ENCODE measurements at places on chromosomes 3 and 15.
A peak's percentile ranks its signal among the peaks of the same experiment; 100 is the strongest.

DNA sequence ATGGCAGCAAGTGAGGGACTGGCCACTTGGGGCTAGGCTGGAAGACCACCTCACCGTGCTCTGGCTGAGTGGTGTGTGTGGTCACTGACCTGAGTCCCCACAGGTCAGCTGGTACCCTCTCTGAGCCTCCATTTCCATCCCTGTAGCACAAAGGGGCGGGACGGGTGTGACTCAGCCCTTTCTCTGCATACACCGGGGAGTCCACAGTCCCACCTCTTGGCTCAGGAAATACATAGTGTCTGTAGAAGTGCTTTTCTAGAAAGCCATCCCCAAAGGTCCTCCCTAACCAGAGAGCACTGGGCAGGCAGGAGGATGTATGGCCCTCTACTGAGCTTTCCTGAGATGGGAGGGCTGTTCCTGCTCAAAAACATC lies 27.2 kb downstream of the WNT7A start:
- no peak for DNase-seq

DNA sequence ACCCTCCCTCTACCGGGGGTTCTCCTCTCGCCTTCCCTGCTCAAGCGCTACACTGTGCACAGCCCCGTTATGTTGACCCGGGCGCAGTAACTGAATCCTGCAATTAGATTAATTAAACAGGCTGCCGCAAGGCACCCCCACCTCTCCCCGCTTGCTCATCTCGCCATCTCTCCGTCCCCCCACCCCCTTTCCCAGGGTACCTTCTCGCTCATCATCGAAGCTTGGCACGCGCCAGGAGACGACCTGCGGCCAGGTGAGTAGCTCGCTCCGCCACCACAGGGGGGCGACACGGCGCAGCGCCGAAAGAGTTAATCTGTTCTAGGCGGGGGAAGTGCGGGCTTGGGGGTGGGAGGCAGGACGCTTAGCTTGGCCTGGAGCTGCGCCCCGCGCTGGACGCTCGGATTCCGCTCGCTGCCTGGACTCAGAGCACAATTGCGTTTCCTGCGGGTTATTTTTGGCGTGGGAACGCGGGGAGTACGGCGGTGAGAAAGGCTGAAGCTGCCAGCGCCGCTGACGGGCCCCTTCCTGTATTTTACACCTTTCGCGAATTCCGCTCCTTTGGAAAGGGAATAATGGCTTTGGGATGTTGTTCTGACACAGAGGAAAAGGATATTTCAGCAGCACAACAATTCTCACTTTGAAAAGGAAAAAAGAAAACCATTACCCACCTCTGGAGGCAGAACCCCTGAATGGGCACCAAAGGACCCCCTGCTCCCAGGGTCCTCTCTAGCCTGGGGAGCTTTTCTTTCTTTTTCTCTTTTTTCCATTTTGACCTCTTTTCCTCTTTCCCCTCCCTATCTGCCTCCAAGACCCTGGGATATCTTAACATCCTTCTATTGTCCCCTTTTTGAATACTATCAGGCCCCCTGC lies 1.5 kb downstream of the DLL4 start:
- peak; percentile 79 for DNase-seq

DNA sequence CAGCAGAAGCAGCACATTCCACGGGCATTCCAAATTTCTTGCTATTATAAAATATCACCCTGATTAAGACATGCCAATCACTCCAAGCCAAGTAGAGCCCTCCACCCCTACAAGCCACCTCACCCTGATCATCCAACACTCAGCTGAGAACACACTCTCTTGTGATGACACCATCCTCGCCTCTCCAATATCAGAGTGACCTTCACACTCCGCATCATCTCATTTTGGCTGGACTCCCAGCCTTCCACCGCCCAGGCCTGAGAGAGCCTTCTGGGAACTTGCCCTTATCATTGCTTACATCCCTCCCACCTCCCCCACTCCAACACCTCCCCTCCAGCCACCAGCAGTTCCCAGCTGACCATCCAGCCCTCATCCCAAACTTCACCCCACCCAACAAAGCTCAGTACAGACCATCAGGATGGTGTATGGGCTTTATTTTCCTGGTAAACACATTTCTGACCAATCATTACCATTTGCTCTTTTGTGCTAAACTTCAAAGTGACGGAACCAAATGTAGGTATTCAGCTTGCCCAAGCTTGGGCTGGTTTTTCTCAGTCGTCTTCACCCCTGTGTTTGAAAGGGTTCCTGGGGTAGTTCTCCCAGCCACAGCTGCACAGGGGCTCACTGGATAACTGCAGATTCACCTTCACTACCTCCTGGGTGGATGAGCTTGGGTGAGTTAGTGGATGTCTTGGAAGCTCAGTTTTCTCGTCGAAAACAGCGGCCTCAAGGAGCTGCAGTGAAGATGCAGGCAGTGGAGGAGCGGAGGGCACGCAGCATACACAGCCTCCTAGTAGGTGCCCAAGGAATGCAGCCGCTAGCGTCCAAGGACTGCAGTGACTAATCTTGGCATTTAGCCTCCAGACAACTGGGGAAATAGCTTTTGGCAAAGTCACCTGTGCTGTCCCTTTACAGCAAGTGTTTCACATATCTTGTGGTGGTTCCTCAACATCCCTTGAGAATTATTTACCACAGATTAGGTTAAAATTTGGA lies 115.1 kb downstream of the LIPC start:
- no peak for DNase-seq

DNA sequence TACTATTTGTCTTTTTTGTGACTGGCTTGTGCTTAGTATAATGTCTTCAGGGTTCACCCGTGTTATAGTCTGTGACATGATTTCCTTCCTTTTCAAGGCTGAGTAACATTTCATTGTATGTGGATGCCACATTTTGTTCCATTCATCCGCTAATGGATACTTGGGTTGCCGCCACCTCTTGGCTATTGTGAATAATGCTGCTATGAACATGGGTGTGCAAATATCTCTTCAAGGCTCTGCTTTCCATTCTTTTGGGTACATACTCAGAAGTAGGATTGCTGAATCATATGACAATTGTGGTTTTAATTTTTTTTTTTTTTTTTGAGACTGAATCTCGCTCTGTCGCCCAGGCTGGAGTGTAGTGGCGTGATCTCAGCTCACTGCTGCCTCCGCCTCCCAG lies 15.4 kb downstream of the CRTC3 start:
- DNase-seq = no peak

DNA sequence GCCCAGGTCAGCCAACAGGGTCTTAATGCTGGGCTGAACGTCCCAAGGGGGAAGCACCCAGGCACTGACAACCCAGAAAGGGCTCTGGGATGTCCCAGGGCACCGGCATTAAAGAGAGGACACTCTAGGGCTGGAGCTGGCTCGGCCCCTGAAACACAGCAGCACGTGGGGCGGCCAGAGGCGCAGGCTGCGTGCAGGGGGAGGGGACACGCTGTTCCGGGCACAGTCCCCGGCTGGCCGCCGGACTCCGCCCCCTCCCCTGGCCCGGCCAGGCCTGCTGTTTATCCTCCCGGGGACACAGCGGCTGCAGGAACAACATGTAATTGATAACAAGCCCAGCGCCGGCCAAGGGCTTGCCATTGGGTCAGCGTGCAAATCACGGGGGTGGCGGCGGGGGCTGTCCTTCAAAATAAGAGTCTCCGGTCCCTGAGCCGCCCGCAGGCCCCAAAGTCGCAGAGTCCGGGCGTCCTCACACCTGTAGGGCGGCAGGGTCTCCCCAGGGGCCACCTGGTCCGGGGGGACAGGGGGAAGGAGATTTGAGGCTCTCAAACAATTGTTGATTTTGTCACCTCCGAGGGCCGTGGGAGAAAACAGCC lies 1.3 kb downstream of the KLF15 start:
- DNase-seq = peak; percentile 64

DNA sequence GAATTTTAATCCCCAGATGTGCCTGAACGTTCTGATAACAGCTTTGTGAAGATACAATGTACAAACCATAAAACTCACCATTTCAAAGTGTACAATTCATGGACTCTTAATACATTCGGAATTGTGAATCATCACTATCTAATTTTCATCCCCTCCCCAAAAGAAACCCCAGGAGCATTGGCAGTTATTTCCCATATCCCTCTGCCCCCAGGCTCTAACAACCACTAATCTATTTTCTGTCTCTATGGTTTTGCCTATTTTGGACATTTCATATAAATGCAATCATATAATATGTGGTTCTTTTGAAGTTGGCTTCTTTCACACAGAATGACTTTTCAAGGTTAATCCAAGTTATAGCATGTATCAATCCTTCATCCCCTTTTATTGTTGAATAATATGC lies 25.3 kb downstream of the PRICKLE2 start:
- no peak for DNase-seq

DNA sequence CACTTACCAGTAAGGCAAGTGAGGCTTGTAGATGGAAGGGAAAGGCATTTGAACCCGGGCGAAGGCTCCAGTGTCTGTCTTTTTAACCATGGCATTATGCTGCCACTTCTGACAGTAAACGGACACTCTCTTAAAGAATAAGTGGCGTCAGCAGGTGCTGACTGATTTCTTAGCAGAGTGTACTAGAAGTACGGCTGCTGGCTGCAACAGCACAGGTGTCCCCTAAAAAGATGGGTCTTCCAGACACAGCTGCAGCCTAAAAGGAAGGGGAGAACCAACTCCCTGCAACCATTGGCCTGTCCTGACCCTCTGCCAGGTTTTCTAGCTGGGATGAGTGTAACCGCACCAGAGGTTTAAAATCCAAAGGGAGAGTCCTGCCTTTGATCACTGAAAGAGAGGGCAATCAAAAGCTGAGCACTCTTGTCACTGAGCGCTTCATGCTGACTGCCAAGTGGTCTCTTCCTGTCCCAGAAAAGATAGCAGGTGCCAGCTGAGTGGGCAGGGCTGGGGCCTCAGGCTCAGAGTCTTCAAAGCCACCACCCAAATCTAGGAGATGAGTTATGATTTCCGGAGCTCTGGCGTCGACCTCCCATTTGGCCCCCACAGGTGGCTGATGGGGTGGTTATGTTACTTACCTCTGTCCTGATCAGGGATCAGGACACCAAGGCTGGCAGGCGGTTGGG lies 255.8 kb downstream of the SLCO3A1 start:
- no peak for DNase-seq

GRCh38 chr15:41480396-41481140 lies 13.1 kb upstream of the ITPKA start:
- no peak for DNase-seq

DNA sequence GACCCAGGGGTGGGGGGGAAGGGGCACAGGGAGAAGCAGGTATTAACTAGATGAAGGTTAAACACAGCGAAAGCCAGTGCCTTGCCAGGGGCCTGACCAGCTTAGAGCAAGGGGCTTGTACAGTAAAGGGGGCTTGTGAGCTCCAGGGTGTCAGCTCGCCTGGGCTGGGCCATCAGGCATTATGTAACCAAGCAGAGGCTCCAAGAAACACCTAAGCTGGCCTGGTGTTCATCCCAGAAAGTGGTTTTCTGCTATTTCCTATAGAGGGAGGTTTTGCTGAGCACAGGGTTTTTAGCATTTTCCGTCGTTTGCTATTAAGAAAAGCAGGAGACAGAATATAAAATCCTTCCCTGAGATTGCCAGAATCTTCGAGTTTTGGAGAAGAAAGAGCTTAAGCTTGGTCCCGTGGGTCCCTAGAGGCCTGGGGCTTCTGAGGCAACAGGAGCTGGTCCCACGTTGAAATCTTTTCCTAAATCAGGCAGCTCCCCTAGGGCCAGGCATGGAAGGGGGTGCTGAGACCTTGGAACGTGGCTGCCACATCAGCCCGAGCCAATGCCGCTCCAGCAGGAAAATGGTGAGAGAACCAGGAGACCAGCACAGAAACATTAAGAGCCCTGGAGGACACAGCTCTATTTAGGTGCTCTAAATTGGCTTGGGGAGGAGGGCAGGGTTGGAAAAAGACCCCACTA lies 71.4 kb downstream of the ISG20 start:
- no peak for DNase-seq

GRCh38 chr15:57111002-57111401 lies 192.6 kb downstream of the TCF12 start:
- DNase-seq = no peak

DNA sequence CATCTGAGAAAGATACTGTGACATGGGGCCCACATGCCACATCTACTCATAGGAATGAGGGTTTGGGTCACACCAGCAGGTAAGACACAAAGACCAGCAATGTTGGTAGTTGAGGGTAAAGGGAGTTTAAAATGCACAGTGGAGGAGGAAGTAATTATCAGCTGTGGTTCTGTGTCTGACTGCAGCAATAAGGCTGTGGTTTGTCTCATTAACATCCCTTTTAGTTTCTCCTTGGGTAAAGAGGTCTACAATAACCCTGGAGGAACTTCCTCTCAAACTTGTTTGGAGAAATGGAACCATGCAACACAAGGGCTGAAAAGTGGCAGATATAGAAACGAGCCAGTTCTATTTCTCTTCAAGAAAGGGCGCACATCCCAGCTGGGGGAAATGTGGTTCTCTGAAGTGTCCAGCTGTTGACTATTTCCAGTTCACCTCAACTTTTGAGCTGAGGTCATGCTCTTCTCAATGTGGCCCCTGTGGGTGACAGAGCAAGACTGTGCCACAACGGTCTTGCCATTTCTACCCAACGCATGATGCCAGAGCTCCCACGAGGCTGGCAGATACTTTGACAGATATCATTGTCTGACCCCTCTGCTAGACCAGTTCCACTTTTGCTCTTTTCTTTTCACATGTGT lies 234.3 kb downstream of the SQOR start:
- DNase-seq = no peak

- no peak for DNase-seq
Observed at GRCh38 chr3:131794766-131795388, 239.9 kb downstream of the CPNE4 start.

DNA sequence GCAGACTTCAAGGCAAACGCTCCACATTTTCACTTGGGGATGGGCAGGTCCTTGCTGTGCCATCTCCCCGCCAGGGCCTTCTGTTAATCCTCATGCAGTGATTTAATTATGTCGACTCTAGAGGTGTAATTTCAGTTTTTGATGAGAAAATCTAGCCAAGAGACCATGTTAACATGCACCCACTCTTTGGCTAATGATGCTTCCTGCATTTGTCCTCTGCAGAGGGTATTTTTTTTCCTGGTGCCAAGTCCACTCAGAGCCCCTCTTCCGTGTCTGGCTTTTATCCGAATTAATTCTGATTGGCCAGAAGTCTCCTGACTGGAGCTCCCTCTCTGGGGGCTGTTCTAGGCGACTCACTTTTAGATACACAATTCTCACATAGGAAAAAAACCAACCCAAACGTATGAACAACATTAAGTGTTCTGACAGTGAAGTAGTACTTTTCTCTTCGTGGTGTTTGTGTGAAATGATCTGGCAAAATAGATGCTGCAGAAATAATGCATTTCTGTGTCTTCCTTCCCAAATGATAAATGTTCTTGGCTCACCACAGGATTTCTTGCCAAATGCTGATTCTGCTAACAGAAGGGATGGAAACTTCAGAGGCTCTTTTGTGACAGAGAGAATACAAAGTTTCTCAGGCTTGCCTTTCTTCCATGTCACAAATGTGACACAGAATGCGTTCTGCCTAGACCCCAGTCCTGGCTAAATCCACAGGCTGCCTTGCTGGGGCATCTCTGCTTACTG lies 190.0 kb downstream of the CACNA2D3 start:
- no peak for DNase-seq

- DNase-seq = no peak
Observed at GRCh38 chr3:25460751-25461150, 32.7 kb downstream of the RARB start.

- no peak for DNase-seq
Observed at GRCh38 chr15:98277602-98278001, 317.1 kb downstream of the ARRDC4 start.

GRCh38 chr15:59662260-59662659 lies 4.9 kb upstream of the GTF2A2 start:
- no peak for DNase-seq

- DNase-seq = no peak
Observed at GRCh38 chr3:33993631-33994030, 195.2 kb downstream of the PDCD6IP start.

Data from activated CD8-positive, alpha-beta memory T cell treated with anti-CD3 and anti-CD28 coated beads for 24 hours (primary cell).